ENCODE measurements at places on chromosomes 3 and 15.

DNA sequence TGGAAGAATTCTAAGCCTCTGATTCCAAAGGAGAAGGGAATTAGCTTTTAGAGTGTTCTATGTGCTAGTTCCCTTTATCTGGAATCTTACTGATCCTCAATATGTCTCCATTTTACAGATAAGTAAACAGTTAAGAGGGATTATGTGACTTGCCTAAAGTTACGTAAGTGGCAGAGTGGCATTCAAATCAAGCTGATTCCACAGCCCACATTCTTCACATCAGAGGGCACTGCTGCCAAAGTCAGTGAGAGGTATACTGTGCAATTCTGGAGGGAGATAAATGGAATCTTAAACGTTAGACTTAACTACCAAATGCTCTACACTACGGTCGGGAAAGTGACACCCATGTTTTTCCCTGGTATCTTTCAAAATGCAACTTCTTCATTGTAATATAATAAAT, 11.0 kb upstream of the MELTF start:
- no peak for DNase-seq

GRCh38 chr3:172707967-172708366, 2.9 kb downstream of the NCEH1 start:
- peak; percentile 30 for DNase-seq

DNA sequence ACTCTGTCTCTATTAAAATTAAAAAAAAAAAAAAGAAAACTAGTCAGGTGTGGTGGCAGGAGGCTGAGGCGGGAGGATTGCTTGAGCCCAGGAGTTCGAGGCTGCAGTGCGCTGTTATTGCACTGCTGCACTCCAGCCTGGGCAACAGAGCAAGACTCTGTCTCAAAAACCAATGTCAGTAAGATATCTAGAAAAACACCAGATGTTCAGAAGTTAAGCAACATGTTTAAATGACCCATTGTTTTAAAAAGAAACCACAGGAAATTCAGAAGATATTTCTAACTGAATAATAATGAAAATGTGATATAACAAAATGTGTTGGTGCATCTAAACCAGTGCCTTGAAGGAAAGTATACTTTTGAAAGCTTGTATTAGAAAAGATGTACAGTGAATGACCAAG, 203.4 kb upstream of the CGNL1 start:
- no peak for DNase-seq

DNA sequence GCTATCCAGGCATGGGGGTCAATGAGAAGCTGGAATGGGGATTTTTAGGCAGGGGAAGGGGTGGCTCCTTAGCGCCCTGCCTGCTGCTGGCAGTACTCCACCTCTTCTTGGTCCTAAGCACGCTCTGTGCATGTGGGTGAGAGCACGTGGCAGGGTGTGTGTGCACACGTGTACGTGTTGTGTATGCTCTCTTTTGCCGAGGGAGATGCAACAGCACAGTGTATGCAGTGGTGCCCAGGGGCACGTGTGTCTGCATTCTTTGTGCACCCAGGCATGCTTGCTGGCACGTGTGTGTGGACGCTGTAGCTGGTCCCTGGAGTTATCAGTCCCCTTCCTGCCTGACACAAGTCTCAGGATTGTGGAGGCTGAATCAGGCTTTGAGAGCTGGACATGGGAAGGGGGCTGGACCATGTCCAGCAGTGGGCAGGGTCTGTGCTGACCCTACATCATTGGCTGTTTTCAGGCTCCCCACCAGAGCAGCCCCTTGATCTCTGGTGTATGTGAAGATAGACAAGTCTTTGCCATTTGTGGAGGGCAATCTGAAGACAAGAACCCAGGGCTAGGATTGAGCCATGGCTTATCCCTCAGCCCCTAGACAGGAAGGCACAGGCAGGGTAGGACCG, 1.9 kb upstream of the CAMKV start:
- peak; percentile 24 for DNase-seq

GRCh38 chr3:46354478-46354877, 567 bp downstream of the CCR2 start:
- DNase-seq = no peak

DNA sequence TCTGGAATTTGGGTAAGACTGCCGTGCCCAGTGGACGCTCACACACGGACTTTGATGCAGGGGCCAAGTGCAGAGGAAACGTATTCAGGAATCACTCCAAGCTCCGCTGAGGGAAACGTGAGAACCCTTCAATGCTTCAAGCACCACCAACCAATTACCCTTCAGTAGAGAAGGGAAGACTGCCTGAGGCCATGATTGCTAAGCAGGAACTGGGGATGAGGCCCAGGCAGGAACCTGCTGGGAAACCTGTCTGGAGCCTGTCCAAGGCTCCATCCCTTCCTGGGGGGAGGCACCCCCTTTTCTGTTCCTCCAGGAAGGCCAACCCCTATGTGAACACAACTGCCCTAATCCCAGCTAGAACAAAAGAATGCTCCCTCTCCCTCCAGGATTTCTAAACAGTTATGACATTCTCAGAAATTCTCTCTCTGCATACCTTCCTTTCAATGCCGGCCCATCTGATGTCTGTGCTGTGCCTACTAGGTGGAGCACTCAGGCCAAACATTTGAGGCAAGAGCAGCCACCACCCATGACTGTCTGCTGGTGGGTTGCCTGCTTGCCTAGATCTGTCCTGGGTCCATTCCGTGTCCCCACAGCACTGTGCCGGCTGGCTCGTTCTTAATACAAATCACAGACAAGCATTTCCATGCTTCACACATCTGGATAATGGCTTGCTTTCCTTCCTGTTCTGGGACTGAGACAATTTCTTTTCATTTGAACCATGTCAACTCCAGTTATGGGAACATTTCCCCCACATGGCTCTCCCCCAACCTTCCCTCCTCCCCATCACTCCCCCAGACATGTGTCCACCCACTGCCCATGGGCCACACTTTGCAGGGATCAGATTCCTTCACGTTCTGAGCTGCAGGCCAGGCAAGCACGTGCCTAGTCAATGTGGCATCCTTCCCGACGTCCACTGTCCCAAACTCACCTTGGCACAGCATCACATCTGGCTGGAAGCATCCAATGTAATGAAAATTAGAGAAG, 149.4 kb downstream of the ADAMTS17 start:
- no peak for DNase-seq

- DNase-seq = no peak
Observed at GRCh38 chr3:126959136-126959920, 23.6 kb upstream of the PLXNA1 start.

- no peak for DNase-seq
Observed at GRCh38 chr15:24861014-24861690, 93.6 kb upstream of the SNRPN start.

DNA sequence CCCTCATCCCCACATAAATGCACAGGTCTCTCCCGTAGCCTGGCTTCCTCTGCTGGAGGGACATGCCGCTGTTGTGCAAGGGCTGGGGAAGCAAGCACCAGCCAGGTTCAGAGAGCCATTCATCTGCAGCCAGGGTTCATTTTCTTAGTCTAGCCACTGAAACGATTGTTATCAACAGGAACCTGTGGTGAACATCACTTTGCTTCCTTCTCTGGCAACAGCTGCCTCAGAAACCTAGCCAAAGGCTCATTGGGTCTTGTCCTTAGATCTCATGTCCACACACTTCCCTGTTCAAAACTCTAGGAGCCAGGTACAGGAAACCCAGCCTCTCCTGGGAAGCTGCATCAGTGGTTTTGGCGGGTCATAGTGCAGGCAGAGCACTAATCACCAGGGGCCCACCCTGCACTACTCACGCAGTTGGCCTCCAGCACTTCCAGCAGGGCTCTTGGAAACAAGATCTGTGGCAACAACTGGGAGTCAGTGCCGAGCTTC, 47.0 kb downstream of the OXNAD1 start:
- DNase-seq = peak; percentile 55

GRCh38 chr15:40270246-40270995, 12.4 kb downstream of the ANKRD63 start:
- peak; percentile 47 for DNase-seq

DNA sequence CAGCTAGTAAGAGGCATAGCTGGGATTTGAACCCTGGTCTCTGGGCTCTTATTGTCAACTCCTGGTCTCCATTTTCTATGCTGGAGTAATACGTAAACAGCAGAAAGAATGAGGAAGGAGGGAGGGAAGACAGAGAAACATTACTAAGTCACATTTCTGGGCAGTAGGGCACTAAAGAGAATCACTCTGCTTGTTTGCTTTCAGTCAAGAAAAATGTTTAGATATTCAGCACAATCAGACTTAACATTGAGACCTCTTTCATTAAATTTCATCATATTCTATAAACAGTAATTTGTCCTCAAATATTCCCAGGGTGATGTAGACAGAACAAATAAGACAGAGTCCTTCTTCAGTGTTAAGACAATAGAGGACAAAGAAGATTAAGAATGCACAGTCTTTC, 67.7 kb upstream of the BNC1 start:
- no peak for DNase-seq
